ENCODE measurements at places on chromosomes 3 and 15.
A peak's percentile ranks its signal among the peaks of the same experiment; 100 is the strongest.

DNA sequence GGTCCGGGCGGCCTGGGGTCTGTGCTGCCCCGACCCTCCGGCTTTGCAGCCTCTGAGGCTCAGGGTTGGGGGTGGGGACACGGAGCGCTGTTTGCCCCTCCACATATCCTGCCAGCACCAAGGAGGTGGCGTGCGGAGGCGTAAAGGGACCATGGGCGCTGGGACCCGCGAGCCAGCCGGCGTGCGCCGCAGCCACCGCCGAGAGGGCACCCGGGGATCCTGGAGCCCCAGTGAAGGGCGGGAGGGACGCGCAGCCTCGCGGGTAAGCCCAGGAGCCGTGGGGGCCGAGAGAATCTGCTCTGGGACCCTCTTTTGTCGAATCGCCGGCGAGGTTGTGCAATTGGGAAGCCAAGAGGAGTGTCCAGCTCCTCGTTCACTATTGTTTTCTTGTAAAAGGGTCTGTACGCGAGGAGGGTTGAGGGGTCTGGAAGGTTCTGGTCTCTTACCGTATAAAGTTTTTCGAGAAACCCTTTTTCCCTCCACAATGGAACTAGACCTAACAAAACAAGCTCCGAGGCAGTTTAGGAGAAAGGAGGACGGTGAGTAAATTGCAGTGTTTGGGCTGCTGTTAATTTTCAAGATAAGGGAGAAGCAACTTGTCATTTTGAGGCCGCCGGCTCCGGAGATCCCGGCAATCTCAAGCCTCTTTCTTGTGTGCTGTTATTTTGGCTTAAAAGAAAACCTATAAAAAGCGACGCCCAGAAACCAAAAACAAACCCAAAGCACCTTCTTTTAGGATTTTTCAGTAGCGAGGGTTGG, 29.9 kb upstream of the ST3GAL6 start:
- DNase-seq = peak; percentile 35

GRCh38 chr3:194133661-194134230, 2.2 kb upstream of the HES1 start:
- DNase-seq = peak; percentile 50

DNA sequence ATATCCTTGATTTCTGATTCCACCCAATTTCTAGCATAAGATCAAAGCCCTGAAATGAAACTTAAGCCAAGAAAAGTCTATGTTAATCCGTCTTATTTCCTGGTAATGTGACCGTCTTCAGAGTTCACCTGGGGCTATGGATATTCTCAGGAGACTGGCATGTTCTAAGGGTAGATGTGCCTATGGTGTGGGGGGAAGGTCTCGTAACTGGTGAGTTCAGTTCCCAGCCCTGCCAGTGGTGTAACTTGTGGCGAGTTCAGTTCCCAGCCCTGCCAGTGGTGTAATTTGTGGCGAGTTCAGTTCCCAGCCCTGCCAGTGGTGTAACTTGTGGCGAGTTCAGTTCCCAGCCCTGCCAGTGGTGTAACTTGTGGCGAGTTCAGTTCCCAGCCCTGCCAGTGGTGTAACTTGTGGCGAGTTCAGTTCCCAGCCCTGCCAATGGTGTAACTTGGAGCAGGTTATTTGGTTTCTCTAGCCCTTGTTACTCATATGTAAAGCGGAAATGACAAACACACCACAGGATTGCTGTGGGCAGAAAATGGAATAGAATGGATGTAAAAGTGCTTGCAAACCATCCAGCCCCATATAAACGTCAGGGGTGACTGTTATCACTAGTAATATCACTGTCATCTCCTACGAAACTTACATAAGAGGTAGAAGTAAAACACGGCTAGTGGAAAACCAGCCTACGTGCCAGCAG, 30.4 kb downstream of the SLC51A start:
- DNase-seq = no peak

GRCh38 chr3:138803006-138803653, 31.6 kb downstream of the PIK3CB start:
- DNase-seq = no peak

- DNase-seq = no peak
Measured at GRCh38 chr3:146256851-146257486, 6.1 kb upstream of the PLSCR4 start.

Data from NCI-H2171 treated with DMSO at 0.1 percent for 48 hours (cell line).